Activated T-helper 1 cell treated with anti-CD3 and anti-CD28 coated beads, Interleukin-2, amount 50 U/mL, for 16 hours (primary cell): ENCODE measurements at places on chromosomes 7 and 10.

- no peak for DNase-seq
These were observed 8.5 kb upstream of the ZNF22 start for GRCh38 chr10:44992070-44992731.

DNA sequence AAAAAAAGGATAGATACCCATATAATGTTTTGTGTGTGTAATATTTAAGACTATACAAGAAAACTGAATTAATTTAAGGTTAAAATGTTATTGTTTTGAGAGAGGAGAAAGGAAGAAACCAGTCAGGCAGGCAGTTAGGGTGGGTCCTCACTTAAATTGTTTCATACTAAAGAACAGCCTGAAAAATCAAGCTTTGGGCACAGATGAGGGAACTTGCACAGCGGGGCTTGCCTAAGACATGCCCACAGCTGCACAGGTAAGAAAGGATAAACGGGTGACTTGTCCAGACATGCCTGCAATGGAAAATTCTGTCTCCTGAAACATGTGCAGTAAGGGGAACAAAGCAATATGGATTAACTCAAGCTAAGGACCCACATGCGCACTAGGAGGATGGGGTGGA is 158.4 kb downstream of the BBS9 start:
- no peak for DNase-seq

DNA sequence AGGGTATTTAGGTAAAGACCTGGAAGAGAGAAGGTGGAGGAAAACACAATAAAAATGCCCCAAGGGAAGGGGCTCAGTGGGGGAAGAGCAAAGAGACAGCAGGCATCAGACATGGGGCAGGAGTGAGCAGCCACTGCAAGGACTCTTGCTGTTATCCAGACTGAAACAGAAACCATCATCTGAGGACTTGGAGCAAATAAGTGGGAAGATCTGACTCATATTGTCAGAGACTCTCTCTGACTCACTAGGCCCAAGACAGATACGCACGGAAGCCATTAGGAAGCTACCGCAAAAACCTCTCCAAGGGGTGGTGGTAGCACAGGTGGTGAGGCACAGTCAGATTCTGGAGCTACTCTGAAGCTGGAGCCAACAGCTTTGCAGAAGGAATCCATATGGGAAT is 110.7 kb downstream of the RNF32 start:
- DNase-seq: no peak

DNA sequence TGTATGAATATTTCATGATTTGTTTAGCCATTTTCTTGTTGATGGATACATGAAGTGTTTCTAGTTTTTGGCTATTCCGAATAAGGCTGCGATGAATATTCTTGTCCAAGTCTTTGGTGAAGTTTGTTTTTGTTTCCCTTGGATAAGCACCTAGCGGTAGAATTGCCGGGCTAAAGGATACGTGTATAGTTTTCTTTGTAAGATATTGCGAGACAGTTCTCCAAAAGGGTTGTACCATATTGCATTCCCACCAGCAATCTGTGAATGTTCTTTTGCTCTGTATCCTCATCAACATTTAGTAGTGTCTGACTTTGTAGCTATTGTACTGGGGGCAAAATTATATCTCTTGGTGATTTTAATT is 142.6 kb downstream of the DOCK1 start:
- DNase-seq: no peak

GRCh38 chr10:26857991-26858706 is 2.6 kb downstream of the ABI1 start:
- DNase-seq: no peak

DNA sequence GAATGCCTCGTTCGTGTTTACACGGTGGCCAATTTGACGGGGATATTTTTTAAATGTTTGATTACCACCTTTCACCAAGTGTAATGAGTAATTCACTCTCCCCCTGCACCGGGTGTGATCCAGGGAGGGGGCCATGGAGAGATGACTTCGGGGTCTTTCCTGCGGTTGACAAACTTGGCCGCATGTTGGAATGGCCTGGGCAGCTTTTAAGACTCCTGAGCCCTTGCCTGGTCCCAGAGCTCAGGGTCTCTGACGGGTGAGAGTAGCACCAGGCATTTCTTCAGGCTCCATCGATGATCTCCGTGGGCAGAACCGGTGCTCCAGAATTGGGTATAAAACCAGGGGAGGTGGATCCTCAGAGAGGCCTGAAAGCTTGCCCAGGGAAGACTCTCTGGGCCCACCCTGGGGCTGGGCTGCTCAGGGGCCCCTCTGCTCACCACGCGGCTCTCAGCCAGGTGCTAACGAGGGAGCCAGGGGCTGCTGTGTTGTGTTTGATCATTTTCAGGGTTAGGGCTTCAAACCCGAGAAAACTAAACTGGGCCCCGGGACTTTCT is 882 bp downstream of the ZNF282 start:
- no peak for DNase-seq

DNA sequence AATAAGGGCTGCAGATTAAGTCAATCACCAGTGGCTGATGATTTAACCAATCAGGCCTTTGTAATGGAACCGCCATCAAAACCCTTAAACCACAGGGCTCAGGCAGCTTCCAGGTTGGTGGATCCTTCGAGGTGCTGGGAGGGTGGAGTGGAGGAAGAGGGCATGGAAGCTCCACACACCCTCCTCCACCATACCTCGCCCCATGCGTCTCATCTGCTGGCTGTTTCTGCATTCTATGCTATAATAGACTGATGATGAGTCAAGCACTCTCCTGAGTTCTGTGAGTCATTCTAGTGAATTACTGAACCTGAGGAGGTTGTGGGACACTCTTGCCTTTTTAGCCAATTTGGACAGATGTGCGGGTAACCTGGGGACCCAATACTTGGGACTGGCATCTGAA is 43.9 kb downstream of the CHST15 start:
- DNase-seq: no peak
